ENCODE measurements at places on chromosomes 7 and 10. TPM values are rescaled to one million over a fixed set of nuclear protein-coding genes. Genes with fewer than 3 reads are reported as not detected.

DNA sequence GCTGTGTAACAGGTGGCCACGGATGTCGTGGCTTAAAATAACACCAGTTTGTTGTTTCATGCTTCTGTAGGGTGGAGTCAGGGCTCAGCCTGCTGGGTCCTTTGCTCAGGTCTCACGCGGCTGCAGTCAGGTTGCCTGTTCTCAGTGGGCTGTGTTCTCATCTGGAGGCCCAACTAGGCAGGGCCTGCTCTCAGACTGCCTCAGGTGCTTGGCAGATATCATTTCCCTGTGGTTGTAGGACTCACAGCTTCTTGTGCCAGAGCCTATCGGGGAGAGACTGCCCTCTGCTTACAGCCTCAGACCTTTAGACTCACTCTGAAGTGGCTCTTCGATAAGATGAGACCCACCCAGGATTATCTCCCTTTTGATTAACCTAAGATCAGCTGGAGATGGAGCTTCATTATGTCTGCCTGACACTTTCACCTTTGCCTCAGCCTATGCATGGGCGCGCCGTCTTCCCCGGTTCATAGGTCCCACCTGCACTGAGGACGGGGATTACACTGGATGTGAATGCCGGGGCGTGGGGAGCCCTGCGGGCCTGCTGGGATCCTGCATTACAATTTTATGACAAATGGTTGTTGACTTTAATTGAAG is 55.3 kb downstream of the INPP5A start:
- DNase-seq = no peak

DNA sequence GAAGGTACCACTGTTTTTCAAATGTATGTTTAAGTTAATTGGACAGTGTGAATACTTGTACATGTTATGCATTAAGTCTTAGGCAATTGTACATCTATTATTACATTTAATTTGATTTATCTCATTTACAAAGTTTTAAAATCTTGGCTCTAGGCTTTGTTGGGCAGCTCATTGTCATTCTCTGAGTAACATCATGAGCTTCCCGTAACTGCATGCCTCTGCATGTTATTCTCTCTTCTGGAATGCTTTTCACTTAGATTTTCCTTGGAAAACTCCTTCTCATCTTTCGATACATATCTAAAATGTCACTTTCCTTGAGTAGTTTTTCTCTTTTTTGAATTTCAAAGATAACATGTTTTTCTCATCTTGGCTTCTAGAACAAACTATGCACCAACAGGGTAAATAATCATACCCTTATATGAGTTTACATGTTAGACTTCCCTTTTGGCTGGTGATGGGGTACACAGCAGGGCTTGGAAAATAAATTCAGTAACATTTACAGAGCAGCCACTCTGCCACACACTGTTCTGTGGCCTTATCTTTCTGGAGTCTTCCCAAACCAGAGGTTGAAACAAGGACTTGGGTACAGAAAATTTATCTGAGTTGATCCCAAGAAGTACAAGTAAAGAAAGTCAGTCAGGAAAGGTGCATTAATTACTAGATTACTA is 42.2 kb upstream of the A1CF start:
- no peak for DNase-seq

- DNase-seq = no peak
These were observed 258.6 kb downstream of the CNTNAP2 start for GRCh38 chr7:146375170-146375569.

Gene GBX1
- not detected for total RNA-seq

Gene ARMC3
- 2.0 TPM for total RNA-seq

Gene EPHA1
- 103 TPM for total RNA-seq
